Activated CD8-positive, alpha-beta memory T cell treated with anti-CD3 and anti-CD28 coated beads for 4 hours (primary cell): ENCODE measurements at places on chromosomes 1 and 21.

- no peak for DNase-seq
Observed at GRCh38 chr1:28173980-28174297, 2.6 kb downstream of the PTAFR start.

DNA sequence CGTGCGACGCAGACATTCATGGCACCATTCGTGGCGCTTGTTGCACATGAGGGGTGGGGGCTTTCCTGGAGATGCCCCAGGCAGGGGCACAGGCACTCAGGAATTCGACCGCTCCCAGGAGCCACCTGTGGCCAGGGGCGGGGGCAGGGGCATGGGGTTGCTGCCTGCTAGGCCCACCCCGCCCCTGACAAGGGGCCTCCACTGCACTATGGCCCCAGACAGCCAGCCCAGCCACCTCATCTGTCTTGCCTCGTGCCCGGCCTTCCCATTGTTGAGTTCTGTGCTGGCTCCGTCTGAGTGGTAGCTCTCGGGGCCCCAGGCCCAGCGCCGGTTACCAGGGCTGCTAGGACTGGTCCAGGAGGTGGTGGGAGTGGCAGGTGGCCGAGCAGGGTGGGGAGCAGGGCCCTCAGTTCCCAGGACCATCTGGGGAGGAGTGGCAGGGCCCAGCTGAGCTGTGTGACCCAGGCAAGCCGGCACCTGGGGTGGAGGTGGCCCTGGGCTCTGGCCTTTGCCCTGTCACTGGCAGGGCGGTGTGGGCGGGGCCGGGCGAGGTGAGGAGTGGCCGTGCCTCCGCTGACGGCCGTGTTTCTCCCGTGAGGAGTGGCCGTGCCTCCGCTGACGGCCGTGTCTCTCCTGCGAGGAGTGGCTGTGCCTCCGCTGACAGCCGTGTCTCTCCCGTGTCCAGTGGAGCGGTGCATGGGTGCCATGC, 1.9 kb downstream of the PLCH2 start:
- DNase-seq: no peak

DNA sequence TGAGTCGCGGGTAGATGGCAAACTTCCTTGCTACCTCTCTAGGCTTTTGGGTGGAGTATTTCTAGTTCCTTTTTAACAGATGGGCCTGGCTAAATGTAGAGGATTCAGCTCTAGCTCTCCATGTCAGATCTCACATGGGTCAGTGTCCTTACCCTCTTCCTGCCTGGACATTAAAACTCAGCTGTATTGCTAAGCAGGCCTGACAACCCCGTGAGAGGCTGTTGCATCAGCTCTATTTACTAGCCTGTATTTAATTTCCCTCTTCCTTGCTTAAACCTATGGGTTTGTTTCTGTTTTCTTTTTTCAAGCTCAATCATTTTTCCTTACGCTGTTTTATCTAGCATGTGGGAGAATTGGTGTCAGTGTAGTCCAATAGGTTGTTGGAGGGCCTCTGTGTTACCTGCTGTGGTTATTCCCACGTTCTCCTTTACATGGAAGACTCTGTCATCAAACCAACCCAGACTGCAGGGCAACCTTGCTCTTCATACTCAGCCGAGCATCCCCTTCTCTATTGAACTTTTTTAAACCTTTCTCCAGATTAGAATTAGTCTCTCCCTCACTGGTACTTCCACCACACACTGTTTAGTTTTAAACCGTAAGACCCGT, 79.5 kb upstream of the BACH1 start:
- DNase-seq: no peak

GRCh38 chr1:9008236-9008635, 18.0 kb downstream of the SLC2A7 start:
- no peak for DNase-seq

DNA sequence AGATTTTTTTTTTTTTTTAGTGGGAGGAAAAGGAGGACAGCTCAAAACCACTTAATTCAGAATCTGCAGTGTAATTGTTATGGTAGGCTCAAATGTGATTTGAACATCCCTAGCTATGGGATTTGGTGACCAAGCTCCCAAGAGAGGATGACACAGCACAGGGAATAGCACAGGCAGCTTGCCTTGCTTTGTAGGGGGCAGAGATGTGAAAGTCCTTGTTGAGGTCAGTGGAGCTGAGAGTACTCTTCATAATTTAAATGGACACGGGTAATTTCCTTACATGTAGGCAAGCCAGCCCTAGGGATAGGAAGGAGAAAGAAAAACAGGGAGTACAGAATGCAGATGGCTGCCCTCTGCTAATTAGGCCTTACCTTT, 3.2 kb upstream of the UCK2 start:
- DNase-seq: no peak

GRCh38 chr1:214362188-214362882, 81.4 kb downstream of the SMYD2 start:
- no peak for DNase-seq

GRCh38 chr1:97063532-97063931, 341.9 kb downstream of the PTBP2 start:
- no peak for DNase-seq

DNA sequence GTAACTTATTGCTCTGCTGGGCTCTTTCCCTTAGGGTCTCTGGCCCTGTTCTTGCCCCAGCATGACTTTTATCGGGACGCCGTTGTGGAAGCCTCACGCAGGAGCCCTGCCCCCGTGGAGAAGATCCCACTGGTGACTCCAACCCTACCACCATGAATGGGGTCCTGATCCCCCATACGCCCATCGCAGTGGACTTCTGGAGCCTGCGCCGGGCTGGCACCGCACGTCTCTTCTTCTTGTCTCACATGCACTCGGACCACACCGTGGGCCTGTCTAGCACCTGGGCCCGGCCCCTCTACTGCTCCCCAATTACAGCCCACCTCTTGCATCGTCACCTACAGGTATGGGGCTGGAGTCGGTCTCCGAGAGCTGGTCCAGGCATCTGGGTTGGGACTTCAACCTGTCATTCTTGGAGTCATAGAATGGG, 322 bp downstream of the DCLRE1B start:
- DNase-seq: no peak

- DNase-seq: no peak
Observed at GRCh38 chr1:171780583-171781175, 781 bp upstream of the METTL13 start.

GRCh38 chr1:45014321-45015028, 2.4 kb downstream of the UROD start:
- peak; percentile 69 for DNase-seq

DNA sequence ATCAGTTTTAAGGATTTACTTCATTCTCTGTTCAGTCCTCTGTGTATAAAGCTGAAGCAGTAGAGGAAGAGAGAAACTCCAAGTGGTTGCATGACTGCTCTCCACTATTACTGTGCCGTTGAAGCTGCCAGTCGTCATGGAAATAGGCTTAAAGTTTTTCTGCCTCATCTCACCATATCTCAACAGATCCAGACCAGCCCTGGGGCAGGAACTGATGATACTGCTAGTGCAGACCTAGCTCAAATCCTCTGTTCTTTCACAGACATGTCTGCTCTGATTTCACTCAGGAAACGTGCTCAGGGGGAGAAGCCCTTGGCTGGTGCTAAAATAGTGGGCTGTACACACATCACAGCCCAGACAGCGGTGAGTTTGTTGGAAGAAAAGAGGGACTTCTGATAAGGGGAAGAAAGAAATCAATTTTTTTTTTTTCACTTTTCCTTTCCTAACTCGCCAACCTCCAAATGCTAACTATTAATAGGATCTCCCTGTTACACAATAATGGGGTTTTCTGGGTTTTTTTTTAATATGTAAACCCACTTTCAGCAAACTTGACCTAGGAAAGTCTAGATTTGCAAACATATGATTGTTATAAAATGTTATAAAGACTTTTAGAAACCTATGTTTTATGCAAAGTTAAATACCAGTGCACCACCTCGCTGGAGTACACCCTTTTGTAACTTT, 22.2 kb upstream of the STRIP1 start:
- no peak for DNase-seq

GRCh38 chr1:39478126-39478915, 13.1 kb upstream of the BMP8A start:
- no peak for DNase-seq

DNA sequence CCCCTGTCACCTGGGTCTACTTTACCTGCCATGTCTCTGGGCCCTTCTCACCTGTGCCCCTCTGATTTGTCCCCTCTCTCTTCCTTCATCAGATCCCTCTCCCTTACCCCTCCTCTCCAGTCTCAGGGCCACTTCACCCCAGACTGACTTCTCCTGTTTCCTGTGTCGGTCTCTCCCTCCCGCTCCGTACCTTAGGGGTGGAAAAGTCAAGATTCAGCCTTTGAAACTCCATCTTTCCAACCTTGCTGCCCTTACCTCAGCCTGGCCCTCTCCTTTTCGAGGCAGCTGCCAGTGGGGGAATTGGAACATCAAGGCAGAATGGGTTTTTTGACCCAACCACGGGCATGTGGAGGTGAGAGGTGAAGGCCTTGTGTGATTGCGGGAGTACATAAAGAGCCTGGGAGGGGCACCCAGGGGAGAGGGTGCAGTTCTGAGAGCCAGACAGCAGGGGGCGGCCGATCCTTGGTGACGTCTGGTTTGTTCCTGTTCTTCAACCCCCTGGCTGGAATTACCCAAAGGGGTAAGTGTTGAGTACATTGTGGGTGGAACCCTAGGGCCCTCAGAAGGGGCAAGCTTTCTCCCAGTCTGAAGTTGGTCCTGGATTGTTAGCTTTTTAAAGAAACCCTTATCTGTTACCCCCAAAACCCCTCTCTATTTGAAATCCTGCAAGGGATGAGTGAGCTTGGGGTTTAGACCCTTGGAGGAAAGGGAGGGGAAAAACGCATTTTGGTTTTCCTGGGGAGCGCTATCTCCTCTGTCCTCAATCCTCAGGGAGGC, 12.3 kb upstream of the DMBX1 start:
- peak; percentile 57 for DNase-seq

- DNase-seq: no peak
Observed at GRCh38 chr1:74480068-74480467, 32.3 kb downstream of the LRRC53 start.

DNA sequence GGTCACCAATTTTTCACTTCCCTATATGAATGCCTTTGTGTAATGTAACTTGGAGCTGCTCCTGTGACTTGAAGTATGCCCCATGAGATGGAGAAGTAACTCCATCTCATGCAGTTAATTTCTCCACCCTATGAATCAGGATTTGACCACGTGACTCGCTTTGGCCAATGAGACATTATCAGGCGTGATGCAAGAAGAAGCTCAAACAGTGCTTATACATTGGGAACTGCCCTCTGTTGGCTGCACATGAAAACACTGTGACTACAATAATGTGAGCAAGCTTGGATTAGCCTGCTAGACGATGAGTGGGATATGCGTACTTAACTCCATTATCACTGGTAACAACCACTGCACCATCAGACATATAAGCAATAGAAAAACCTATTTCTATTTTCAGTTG, 684.4 kb downstream of the PLA2G4A start:
- DNase-seq: no peak

DNA sequence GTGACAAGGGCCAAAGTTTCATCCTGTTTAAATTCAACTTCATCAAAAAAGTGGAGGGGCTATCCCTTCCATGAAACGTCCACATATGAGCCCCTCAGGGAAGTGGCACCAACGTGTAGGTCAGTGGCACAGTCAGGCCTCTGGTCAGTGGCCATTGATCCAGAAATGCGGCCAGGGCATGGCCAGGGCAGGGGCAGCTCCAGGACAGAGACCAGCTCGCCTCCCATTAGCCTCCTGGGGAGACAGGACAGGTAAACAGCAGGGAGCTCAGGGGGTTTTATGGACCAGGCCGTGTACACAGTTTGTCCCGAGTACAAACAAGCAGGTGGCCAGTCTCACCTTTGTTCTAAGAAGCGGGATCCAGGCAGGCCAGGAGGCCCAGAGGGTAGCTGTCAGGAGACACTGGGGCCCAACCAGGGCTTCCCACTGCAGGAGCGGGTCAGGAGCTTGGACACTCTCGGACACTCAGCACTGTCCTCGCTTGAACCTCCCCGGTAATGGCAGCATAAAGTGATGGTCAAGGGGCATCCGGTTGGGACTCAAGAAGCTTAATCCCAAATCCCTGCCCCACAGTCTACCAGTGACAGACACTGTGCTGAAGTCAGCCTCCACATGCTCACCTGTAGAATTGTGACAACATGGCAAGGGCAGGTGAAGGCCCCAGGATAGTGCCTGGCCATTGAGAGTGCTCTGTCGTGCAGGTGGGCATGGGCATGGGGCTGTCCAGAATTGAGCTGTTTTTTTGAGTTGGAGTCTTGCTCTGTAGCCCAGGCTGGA, 144.1 kb upstream of the ERRFI1 start:
- DNase-seq: no peak

GRCh38 chr21:14401217-14401616, 18.3 kb upstream of the HSPA13 start:
- no peak for DNase-seq

DNA sequence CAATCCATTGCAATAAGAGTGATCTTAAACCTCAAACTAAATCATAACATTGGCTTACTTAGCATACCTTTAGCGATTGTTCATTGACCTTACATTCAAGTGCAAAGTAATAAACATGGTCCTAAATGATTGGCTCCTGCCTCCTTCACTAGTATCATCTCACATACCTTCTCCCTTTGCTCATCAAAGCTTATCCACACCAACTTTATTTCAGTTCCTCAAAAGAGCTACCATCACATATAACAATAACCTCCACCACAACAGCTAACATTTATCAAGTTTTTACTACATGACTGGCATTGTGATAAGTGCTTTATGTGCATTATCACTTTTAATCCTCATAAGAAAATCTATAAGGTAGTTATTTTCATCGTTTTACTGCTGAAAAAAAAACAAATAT, 198.8 kb downstream of the COL24A1 start:
- DNase-seq: no peak

- DNase-seq: no peak
Observed at GRCh38 chr1:42926235-42926878, 32.3 kb downstream of the SLC2A1 start.

DNA sequence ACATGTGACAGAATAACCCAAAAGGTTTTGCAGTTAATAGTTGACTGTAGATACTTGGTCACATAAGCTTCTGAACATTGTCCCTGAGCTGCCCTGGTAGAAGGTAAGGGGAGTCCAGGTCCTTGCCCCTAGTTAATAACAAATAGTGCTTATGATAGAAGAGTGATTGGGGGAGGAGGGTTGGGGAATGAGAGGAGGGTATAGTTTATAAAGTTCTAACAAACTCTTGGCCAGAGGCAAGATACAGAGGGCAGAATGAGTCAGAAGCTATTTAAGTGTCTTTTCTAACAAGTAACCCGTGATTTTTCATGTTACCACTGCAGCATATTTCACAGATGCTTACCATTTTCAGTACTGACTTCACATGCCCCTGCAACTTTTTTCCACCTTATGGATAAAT, 26.7 kb upstream of the MYOCOS start:
- no peak for DNase-seq

- DNase-seq: no peak
Observed at GRCh38 chr1:19324665-19324990, 12.5 kb downstream of the SLC66A1 start.
